Epithelial cell of esophagus (primary cell): ENCODE measurements at places on chromosomes 11 and 22.

- DNase-seq = no peak
Observed at GRCh38 chr22:50665738-50666137, 6.9 kb upstream of the SHANK3 start.

DNA sequence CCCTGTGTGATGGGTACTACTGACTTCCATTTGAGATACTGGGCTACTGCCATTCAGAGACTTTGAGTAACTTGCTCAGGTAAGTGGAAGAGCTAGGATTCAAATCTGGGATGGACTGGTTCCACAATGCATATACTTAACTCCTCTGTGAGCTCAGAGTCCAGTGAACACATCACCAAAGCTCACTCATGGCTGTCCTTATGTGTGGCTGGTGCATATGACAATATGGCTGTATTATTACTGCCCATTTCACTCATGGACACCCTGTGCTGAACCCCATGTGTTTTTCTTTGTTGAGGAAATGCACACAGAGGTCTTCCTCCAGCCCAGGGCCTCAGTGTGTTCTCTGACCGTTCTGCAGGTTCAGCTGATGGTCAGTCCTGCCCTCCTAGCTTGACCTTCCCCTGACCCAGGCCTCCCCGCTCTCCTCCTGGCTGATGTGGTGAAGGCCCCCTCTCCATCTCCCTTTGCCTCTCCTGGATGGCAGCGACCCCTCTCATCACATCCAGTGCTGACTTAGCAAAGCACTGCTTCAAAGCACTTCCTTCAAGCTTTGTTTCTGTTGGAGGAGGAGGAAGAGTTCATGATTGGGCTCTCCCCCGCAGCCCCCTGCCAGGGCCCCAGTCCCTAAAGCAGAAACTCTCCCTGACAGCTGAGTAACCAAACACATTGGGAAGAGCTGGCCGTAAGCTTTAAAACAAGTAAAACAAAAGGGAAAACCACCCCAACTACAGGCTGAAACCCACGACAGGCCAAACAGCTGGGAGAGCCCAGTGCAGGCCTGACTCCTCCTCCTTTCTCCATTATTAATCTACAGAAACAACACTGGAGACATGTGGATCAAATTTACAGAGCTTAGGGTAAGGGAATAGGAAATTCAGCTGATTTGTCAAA is 101.2 kb downstream of the NAT10 start:
- DNase-seq = no peak

DNA sequence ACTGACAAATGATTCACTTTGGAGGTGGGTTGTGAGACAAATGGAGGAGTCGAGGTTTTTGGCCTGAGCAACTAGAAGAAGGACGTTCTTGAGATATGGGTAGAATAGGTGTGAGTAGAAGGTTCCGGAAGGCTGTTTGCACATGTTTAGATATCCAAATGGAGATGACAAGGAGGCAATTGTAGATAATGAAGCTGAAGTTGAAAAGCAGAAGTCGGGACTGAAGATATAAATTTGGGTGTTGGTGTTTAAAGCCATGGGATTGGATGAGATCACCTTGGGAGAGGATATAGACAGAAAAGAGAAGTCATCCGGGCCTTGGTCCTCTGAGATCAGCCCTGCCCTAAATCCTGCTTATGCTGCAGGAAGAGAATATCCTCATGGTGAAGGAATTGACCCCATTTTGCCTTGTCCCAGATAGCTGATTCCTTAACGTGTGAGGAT is 75.5 kb upstream of the CD44 start:
- no peak for DNase-seq

DNA sequence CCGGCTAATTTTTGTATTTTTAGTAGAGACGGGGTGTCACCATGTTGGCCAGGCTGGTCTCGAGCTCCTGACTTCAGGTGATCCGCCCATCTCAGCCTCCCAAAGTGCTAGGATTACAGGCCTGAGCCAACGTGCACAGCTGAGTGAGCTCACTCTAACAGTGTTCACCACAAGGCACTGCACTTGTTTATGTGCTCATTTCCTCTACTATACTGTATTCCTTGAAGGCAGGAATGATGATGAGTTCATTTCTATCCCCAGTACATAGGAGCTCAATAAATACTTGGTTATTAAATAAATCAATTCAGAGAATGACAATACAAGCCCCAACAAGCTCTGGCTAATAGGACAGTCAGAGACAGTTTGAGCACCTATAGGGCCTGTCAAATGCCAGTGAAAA is 29.1 kb downstream of the ALG8 start:
- peak; percentile 47 for DNase-seq

DNA sequence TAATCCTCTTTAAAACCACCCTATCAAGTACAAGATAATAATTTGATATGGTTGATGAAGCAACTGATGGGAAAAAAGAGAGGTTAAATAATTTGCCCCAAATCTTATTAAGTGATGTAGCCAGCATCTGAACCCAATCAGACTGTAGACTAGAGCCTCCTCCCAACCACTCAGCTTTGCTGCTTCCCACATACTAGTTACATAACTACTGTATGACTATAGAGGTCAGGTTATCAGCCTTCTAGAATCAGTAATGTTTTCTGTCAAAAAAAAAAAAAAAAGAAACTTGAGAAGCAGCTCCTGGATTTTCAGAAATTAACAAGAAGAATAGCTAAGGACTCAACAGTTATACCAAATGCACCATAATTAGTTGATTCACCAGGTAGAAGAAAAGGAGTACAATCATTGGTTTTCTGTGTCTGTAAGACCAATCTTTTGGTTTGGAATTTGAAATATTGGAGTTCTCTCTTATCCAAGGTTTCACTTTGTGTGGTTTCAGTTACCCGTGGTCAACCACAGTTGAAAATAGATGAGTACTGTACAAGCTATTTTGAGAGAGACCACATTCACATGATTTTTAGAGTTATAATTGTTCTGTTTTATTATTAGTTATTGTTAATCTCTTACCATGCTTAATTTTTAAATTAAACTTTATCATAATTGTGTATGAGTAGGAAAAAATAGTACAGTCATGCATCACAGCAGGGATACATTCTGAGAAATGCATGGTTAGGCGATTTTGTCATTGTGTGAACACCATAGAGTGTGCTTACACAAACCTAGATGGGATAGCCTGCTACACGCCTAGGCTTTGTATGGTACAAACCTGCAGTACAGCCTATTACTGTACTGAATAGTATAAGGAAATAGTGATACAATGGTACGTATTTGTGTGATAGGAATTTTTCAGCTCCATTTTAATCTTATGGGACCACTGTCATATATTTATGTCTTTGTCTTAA is 72.2 kb downstream of the PDHX start:
- DNase-seq = no peak

GRCh38 chr11:31651208-31651607 is 141.6 kb downstream of the ELP4 start:
- no peak for DNase-seq

DNA sequence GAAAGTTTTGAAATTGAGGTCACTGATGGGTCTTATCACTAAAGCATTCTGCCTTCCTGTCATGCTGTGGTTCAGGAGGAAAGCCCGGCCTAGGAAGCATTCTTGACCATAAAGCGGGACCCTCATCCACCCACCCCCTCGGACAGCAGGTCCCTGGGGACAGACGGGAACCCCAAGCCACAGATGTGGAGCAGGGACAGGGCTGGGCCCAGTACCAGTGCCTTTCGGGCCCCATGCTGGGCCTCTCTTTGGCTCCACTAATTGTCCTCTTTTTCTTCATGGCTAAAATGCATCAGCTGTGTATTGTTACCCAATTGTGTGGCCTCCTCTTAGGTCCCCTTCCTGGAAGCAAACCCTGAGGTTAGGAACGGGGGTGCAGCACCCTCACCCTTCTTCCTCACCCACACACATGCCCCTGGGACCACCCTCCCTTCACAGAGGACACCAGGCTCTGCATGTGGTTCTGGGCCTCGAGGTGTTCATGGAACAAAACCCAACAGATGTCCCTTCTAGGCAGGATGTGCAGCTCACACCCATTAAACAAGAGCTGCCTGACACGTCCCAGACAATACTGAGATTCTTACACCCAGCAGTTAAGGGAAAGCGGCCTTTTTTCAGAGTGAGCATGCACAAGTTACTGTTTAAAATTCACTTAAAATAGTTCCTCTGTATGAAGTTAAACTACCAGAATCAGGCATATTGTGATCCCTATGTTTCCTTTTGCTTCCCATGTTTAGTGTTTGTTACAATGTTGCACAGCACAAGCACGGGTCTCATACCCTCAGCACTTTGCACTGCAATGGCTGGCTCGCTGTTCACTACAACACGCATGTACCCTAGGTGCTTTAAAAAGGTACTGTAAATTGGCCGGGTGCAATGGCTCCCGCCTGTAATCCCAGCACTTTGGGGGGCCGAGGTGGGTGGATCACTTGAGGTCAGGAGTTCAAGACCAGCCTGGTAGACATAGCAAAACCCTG is 807.6 kb downstream of the BRD1 start:
- DNase-seq = no peak

GRCh38 chr11:117431436-117431835 is 103.8 kb downstream of the CEP164 start:
- no peak for DNase-seq

- DNase-seq = no peak
Observed at GRCh38 chr22:17235149-17235655, 16.0 kb upstream of the ADA2 start.

GRCh38 chr11:100970283-100971164 is 159.1 kb downstream of the PGR start:
- DNase-seq = no peak

DNA sequence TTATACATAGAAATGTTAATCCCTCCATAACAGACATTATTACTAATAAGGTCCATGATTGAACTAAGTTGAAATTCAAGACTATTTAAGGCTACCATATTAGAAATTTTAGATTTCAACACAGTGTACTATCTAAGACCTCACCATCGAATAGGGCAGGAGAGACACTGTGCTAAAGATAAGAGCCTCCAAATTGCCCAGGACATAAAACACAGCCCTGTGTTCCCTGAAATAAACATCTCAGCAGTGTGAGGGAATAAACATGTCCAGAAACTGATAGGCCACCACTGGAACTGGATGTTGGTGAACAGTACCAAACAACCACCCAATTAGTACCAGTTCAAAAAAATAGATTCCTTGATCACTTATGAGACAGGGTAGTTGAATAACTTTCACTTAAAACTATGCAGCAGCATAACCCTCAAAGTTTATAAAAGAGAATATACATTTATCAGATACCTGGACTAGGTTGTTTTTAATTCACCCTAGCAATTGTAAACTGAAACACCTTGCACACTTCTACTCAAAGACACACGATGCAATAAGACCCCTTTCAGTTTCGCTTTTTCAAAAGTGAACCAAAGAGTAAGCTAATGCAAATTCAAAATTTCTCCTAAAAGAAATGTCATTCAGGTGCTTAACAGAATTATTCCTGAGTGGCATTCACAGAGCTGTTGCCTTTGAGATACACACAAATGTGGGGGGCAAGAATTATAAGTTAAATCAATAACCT is 34.3 kb downstream of the USP28 start:
- DNase-seq = no peak

DNA sequence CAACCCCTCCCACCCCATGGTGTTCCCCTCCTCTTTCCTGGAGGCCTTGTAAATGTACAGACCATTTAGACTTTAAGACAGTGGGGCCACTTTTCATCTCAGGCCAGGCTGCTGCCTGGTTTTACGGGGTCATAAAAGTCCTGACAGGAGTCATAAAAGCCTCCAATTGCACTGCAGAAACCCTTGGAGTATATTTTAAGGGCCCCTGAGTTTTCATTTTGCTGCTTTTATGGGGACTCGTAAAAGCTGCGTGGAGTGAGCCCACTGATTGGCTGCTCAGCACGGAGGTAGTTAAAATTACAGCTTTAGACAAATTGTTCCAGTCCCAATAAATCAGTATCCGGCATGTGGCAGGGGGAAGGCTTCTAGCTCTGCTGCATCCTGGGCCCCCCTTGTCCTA is 627.6 kb downstream of the NTM start:
- DNase-seq = no peak

GRCh38 chr11:118872403-118872821 is 11.3 kb upstream of the CXCR5 start:
- DNase-seq = no peak

DNA sequence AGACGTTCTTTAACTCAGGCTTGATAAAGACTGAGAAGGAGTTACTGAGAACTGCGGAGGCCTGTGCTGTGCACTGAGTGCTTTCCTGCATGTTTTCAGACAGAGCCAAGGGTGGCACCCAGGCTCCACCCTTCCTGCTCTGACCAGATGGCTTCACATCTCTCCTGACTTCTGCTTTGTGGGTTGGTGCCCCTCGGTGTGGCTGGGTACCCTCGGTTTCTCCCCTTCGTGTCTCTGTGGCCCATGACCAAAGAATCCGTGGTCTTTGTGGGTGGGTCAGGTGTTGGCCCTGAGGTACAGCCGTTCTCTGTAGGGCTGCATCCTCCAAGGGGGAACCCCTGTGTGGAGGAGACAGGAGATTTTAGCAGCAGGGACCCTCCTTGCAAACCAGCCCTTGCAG is 34.3 kb downstream of the GRIK4 start:
- no peak for DNase-seq

DNA sequence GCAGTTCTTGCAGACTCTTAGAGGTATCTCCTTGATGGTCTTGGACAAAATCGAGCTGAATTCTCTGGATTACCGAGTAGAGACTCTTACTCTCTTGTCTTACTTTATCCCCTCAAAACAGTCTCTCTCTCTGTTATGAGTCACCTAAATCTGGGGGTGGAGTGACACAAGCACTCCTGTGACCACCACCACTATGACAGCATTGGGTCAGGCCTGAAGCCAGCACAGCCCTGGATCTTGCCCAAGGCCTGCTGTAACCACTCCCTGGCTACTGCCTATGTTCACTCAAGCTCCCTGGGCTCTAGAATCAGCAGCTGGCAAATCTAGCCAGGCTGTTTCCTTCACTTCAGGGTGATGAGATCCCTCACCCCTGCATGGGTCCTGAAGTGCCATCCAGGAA is 662.5 kb downstream of the LUZP2 start:
- no peak for DNase-seq

- DNase-seq = no peak
Observed at GRCh38 chr22:23793326-23793725, 6.6 kb downstream of the SMARCB1 start.

- no peak for DNase-seq
Observed at GRCh38 chr11:1728931-1729691, 21.3 kb downstream of the IFITM10 start.

- peak; percentile 27 for DNase-seq
Observed at GRCh38 chr11:94835594-94835927, 67.4 kb downstream of the AMOTL1 start.

DNA sequence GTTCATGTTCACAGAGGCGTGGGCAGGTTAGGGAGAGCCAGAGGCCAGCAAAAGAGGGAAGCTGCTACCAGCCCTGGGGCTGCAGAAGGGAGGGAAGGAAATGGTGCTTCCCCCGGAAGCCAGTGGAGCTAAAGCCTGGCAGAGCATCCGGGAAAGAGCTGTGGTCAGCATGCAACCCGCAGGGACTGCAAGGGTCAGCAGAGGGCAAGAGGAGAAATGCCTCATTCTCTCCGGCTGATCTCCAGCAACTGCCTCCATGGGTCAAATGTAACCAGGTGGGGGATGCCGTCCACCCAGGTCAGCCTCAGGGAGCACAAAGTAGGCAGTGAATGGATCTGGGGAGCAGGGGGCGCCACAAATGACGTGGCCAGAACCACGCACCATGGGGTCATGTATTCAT is 36.9 kb upstream of the PRR5 start:
- DNase-seq = no peak

GRCh38 chr11:111393096-111393495 is 14.0 kb upstream of the POU2AF1 start:
- DNase-seq = no peak
